Urinary bladder (tissue), 4 donors: ENCODE measurements at places on chromosomes 3 and 15.

DNA sequence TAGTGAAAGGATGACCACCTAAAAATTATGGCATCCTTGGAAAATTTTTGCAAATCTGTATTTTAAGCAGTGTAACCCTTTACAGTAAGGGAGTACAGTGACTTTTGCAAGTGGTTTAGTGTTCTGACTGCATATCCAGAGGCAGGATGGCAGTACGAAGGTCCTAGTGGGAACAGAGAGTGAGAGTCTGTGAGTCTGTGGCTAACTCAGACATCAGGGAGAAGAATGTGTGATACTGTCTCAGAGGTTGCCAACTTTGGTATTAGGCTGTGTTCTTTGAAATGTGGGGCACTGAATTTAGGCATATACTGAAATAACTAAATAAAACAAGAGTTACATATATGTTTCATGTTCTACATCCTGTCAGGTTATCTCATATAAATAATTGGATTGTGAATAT, 25.7 kb downstream of the PRKCI start:
- DNase-seq: no peak

DNA sequence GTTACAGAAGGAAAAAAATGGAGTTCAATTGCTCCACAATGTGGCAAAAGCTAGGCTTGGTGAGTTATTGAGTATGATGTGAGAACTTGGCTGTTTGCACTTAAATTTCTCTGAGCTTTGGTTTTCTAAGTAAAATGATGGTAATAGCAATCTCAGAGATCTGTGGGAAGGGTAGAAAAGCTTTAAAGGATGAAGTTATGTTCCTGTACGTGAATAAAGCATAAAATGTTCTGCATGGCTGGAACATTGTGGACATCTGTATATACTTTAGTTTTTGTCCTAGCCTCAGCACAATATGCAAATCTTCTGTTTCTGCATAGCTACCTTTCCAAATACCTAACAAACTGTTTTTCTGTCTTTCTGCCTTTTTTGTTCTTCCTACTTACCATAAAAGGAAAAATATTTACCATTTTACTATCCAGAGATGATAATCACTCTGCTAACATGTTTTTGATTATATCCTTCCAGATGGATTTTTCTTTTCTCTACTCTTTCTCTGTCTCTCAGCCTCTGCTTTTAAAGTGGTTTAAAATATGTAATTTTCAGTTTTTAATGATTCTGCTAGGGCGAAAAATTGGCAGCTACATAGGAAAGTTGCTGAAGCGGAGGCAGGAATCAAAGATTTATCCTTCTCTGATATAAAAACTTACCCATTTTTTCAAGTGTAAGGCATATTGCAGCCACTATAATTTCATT, 188.1 kb downstream of the FNDC3B start:
- no peak for DNase-seq

GRCh38 chr3:12318758-12319621, 30.1 kb downstream of the PPARG start:
- no peak for DNase-seq

DNA sequence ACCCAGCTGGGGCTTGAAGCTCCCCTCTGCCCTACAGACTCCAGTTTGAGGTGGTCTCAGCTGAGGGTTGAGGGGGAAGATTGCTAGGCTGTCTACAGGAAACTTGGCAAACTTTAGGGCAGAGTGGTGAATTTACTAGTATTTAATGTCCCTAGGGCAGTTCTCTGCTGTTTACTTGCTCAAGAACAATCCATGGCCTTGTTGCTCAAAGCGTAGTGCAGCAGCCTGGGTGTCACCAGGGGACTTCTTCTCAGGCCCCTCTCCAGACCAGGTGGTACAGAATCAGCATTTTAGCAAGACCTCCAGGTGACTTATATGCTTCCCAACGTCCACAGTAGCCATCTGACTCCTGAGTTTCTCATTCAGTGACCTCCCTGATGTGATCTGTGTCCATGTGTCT, 188.9 kb downstream of the NR1D2 start:
- DNase-seq: no peak

DNA sequence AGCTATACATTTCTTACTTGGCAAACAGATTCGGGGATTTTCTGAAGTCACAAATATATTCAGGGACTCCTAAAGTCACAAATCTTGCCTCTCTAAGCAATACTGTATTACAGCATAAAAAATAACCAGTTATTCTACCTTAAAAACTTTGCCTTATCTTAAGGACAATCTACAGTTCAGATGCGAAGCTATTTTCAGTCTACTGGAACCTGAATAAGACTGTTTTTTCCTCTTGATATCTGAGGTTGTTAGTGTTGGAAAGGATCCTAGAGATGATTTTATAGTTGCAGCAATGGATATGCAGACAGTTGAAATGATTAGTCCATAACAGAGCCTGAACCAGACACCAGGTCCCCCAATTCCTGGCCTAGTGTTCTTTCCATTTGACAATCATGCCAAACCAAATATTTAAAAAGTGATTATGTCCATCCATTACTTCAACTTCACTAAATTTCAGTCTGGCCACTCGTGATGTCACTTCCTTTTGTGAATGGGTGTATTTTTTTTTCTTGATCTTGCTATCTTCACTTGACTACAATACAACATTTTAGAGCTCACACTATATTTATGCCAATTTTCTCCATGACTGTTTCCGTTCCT, 1.8 kb downstream of the HDGFL3 start:
- no peak for DNase-seq

DNA sequence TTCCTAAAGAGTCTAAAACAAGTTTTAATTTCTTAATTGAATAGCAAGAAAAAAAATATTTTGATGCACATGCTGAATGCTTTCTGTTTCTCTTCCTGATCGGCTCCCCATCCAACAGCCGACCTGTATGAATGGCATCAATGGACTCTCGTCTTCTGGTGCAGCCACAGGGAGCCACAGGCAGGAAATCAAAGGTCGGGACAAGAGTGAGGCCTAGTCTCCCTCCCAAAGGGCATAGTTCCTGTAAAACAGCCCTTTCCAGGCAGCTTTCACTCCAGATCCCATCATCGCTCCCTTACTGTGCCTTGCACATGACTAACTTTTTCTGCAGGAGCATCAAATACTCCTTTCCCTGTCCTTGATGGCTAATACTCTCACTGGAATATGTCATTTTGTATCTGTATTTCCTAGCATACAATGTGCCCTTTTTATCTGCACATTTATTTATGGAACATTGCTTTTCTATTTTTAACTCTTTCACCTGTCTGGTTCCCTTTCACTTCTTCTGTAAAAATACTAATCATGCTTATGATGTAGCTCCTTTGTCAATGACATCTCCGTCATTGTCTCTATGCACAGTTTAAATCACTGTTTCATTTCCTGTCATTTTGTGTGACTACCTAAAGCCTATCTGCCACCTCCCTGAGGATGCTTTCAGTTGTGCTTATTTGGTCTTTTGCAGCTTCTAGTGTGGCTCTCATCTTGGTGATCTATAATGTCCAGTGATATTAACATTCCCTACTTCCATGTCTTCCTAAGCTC, 326.2 kb downstream of the CTNNB1 start:
- no peak for DNase-seq

DNA sequence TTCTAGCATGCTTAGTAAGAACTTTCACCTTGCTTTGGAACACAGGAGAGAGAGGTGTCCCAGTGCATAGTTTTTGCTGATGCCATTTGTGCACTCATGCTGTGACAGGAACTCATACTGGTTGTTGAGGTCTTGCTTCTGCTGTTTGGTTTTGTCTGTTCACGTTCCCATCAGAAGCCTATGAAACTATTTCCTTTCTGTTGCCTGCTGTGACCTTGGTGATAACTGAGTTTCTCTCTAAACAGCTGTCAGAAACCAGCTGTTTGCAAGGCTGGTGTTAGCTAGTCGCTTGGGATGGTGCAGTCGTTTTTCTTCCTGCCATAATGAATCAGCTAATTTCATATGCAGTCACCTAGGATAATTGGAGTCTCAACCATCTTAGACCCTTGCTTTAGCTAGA, 724.1 kb downstream of the GRM7 start:
- no peak for DNase-seq

GRCh38 chr3:182479419-182480336, 313.6 kb upstream of the ATP11B start:
- DNase-seq: no peak

DNA sequence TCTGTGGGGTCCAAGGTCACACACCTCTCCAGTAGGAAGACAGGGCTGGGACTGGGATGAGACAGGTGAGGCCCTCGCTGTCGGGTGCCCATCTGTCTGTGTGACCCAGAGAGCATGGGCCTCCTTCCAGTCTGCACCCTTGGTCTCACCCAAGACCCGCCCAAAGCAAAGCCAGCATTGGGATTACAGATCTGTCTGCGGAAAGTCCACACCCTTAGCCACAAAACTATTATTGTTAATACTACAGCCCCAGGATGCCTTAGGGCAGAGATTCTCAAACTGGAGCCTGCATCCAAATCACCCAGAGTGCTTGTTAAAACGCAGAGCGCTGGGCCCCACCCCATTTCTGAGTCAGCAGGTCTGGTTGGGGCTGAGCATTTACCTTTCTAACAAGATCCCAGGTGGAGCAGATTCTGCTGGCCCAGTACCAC, 58.5 kb upstream of the ZNF148 start:
- DNase-seq: no peak

- no peak for DNase-seq
Observed at GRCh38 chr3:64815195-64815631, 127.4 kb upstream of the ADAMTS9 start.

- DNase-seq: no peak
Observed at GRCh38 chr15:77541421-77542181, 91.1 kb downstream of the LINGO1 start.

- DNase-seq: no peak
Observed at GRCh38 chr3:18149386-18149785, 275.8 kb downstream of the SATB1 start.

- DNase-seq: no peak
Observed at GRCh38 chr3:120550546-120550945, 45.6 kb upstream of the NDUFB4 start.

DNA sequence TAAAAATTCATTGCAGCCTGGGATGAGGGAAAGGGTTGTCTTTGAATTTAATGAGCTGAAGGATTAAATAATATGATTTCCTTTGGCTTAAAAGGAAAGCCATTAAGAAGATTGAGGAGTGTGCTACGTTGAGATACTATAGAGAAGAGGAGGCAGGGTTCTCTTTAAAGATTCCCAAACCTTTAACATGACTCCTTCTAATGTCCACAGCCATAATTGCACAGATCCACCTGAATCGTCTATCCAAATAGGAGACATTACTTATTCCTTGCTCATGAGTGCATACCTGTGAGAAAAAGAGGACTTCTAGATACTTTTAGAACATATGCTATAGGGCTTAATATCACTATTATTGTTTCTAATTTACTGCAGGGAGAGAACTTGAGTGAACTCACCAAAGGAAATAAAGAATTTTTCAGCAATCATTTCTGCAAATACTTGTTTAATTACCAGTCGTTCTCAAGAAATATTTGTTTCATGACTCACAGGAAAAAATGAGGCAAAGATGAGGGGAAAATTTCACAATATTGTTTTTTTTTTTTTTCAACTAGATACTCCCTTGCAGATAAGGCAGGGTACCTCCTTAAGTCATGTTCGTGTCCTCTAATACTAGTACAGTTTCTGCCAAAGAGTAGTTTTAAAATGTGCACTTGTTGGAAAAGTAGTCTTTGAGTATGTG, 8.9 kb upstream of the SUCNR1 start:
- no peak for DNase-seq

DNA sequence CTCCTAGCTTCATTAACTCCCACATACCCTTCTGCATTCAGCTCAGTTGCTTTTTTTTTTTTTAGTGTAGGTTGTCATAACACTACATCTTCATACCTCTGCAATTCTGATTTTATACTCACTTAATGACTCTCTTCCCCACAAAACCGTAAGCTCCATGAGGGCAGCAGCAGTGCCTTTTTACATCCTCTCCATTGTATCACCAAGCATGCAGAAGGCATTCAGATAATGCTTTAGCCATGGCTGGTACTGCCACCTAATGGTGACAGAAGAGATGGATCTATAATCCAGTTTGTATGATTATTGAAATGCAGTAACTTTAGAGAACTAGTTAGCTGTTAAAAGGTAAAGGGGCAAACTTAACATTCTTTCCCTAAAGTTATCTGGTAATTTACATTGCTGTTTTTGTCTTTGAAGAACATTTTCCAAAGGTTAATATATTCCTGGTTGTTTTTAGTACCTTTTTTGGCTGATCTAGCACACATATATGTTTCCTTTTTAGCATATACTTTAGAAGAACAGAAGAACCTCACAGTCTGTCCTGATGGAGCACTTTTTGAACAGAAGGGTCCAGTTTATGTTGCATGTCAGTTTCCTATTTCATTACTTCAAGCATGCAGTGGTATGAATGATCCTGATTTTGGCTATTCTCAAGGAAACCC, 36.8 kb downstream of the ATP1B3 start:
- DNase-seq: no peak

DNA sequence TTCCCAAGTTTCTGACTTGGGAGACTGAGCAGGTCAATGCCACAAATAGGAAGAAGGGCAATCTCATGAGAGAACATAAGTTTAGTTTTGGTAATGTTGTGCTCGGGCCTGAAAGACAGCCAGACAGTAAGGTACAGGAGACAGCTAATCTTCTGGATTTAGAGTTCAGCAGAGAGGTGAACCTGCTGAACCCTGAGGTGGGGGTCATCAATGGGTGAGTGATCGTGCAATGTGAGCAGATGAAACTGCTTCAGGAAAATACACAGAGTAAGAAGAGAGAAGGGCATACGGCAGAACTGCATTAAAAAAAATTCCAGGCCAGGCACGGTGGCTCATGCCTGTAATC, 23.3 kb downstream of the RUBCN start:
- DNase-seq: no peak

DNA sequence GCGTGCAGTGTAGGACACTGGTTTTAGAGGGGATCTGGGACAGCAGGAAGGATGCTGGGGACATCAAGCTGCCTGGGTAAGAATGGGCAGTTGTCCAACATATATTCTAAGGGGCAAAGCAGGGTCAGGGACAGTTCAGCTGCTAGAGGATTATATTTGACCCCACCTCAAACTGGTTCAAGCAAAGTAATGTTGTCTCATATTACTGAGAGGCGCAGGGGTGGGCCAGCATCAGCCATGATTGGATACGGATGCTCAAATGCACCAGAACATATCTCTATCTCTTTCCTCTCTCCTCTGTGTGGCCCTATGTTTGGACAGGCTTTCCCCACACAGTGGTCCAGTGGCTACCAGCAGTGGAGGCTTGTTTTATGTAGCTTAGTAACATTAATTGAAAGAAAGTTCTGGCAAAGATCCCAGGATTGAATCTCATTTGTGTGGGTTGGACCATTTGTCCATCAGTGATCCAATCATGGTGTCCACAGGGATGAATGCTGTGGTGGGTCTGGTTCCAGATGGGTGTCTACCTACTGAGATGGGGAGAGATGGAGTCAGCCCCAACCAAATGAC, 49.8 kb upstream of the RGMA start:
- no peak for DNase-seq

- no peak for DNase-seq
Observed at GRCh38 chr3:52237657-52238172, 1.2 kb downstream of the TWF2 start.

- DNase-seq: no peak
Observed at GRCh38 chr3:183959214-183959613, 58.5 kb downstream of the ABCC5 start.

GRCh38 chr3:43019006-43019809, 40.1 kb downstream of the GASK1A start:
- no peak for DNase-seq

GRCh38 chr15:89435362-89435761, 61.0 kb downstream of the RHCG start:
- DNase-seq: no peak
